Transverse colon (tissue), 4 donors: ENCODE measurements at places on chromosomes 1 and 21. TPM values are rescaled to one million over a fixed set of nuclear protein-coding genes. Genes with fewer than 3 reads are reported as not detected.

DNA sequence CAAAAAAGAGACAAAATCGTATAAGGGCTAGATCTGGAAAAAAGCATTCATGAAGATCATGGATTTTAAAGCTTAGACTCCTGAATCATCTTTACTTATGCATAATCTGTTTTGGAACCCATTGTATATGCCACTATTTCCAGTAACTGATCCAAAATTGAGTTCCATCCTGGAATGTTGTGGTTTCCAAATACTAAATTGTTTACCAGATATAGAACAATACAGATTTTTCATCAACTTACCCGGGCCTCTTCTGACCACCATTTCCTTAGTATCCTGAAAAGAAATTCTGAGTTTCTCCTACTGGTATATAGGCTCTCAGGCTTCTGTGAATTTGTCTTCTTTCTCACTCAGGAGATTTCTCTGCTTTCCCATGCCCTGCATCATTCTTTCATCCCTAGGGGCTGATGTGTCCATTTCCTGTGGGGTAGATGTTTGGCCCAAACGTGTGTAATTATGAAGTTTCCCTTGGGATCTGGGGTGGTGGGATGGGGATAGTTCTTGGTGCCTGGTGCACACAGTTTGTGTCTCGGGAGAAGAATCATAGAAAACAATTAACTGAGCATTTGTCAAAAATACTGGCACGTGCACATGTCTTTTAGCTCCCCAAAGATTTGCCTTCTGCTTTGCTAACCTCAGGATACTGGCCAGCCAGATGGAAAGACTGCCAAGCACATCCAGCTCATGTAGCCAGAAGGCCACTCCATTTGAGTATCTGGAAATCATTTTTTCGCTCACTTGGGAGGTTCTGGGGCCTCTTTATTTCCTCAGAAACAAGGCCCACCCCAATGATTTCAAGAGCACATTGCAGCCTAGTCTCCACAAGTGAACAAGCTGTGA, 127.8 kb downstream of the NTMT2 start:
- no peak for DNase-seq

GRCh38 chr1:230425252-230426091, 660 bp downstream of the PGBD5 start:
- DNase-seq: no peak

- DNase-seq: no peak
These were observed 483.9 kb downstream of the OMA1 start for GRCh38 chr1:58062635-58063034.

DNA sequence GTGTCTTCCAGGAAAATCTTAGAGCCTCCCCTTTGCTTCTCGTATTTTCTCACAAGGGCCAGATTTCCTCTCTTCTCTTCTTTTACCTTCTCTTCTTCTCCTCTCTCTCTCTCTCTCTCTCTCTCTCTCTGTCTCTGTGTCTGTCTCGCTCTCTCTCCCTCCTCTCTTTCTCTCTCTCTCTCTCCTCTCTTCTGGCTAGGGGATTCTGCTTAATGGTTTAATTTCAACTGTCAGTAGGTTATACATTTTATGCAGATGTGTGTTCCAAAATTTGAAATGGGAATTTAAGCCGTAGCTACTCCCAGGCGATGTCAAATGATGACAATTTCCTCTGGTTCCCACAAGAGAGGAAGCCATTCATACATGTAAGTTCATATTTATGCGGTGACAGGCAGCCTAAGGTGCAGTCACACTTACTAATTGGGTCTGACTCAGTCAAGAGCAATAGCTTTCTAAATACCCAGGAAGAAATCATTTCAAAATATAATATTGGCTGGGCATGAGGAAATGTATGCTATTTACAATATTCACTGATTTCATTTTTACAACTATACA, 1.4 kb downstream of the DSCAM start:
- no peak for DNase-seq

Gene SAMSN1
- total RNA-seq: 1.6 TPM

- peak; percentile 88 for DNase-seq
These were observed 13.5 kb upstream of the KCNA2 start for GRCh38 chr1:110619412-110620249.

Gene C4BPA
- not detected for total RNA-seq

DNA sequence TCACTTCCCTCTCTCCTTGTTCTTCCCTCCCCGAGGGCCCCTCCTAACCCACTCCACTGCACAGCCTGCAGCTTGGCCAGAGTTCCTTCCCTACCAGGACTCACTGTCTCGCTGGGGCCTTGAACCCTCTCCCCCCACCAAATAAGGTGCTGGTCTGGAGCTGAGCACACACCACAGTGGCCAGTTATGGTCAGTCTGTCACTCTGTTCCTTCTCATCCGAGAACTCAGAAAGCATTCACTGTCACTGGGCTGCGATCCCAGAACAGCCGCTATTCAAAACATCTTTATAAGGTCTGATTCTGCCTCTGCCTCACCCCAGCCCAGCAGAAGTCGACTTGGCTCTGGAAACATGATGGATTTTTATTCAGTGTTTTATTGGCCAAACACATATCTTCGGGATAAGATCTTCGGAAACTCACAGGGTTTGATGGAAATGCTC, 19.8 kb upstream of the LBR start:
- peak; percentile 61 for DNase-seq

Gene FLVCR1
- total RNA-seq: 13.9 TPM

Gene LCE3D
- total RNA-seq: not detected

- DNase-seq: no peak
These were observed 58.4 kb downstream of the PLXNA2 start for GRCh38 chr1:208185801-208186231.

GRCh38 chr1:214471458-214471857, 79.9 kb downstream of the PTPN14 start:
- DNase-seq: no peak

GRCh38 chr1:167676205-167676915, 45.4 kb upstream of the MPZL1 start:
- DNase-seq: no peak

Gene ACTL8
- not detected for total RNA-seq

GRCh38 chr1:168799927-168800605, 71.1 kb upstream of the DPT start:
- no peak for DNase-seq

GRCh38 chr1:53332833-53333232, 5.0 kb upstream of the LRP8 start:
- DNase-seq: no peak

Gene UMODL1
- 3.2 TPM for total RNA-seq

GRCh38 chr1:206080026-206080820, 27.2 kb downstream of the RHEX start:
- DNase-seq: no peak

DNA sequence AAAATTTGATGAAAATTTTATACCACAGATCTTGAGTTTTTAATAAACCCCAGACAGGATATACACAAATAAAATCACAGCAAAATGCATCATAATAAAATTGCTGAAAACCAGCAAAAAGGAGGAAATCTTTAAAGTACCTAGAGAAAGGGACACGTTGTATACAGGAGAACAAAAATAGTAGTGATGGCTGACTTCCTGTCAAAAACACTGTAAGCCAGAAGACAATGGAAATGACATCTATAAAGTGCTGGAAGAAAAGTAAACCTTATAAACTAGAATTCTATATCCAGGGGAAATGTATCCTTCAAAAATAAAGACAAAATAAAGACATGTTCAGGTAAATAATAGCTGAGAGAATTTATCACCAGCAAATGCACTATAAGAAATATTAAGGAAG, 14.6 kb upstream of the PTGFRN start:
- no peak for DNase-seq

DNA sequence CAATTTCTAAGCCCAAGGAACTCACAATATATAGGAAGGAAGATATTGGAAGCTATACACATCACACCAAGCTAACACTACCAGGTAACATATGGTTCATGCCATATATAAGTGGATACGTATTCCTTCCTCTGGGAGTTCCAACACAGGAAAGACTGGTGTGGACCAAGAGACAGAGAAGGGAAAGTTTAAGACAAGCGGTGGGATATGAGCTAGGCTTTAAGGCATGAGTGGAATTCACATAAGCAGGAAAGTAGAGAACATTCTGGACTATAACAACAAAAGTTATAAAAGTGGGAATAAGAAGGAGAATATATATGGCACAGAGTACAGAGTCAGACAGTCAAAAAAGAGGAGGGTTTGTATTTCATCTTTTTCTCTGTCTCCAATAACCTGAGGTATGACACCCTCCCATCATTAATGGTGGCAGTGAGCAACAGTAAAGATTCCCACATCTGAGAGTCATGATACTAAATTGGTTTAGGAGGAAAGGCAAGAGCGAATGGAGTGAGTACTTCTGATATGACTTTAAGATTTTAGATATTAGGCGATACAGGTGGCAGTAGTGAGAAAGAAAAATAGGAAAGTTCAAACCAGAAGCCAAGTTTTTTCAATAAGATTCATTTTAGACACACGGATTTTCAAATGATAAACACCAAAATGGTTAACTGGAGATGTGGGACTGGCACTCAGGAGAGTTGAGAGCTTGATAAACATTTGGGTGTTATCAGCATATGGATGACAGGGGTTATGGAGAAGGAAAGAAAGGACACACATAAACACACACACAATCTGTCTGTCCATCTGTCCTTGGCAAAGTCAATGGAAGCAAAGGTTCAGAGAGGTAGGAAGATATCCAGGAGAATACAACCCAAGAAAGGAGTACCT, 87.4 kb upstream of the TTC39A start:
- DNase-seq: no peak

DNA sequence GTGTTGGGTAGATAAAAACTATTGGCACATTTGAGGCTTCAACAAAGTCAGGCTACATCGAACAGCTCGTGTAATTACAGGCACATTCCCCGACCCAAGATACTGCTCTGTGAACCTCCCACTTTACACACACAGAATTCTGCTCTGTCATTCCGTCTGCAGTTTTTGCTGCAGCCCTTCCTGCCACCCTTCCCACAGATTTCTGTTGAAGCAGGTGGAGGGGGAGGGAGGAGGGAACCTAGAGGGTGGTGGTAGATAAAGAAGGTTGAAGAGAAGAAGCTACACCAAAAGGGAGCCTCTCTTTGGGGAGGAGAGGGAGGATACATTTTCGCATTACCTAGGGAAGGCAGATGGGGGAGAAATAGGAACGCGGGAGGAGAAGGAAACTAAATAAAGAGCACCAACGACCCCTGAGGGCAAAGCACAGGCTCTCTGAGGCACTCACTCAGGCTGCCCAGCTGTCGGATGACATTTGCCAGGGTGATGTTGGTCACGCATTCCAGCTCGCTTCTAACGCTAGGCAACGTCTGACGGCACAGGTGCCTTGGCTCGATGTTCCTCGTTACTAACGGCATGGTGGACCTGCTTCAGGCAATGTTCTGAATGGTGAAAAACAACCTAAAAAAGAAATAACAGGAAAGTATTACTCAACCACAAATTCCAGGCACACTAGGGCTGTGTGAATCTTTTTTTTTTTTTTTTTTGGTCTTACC, 36.0 kb downstream of the GPR3 start:
- DNase-seq: no peak

GRCh38 chr1:176552999-176553398, 90.0 kb downstream of the PAPPA2 start:
- no peak for DNase-seq

Gene SLC2A5
- total RNA-seq: 21.3 TPM

GRCh38 chr1:176220100-176220689, 13.1 kb upstream of the COP1 start:
- DNase-seq: no peak

- no peak for DNase-seq
These were observed 50.1 kb downstream of the RPS6KA1 start for GRCh38 chr1:26579681-26580111.

Gene APOBEC4
- total RNA-seq: 0.14 TPM

GRCh38 chr1:40078512-40079333, 18.3 kb downstream of the PPT1 start:
- DNase-seq: peak; percentile 35

Gene ACKR1
- total RNA-seq: 10.1 TPM

- DNase-seq: no peak
These were observed 475.1 kb upstream of the VAMP3 start for GRCh38 chr1:7295946-7296345.

DNA sequence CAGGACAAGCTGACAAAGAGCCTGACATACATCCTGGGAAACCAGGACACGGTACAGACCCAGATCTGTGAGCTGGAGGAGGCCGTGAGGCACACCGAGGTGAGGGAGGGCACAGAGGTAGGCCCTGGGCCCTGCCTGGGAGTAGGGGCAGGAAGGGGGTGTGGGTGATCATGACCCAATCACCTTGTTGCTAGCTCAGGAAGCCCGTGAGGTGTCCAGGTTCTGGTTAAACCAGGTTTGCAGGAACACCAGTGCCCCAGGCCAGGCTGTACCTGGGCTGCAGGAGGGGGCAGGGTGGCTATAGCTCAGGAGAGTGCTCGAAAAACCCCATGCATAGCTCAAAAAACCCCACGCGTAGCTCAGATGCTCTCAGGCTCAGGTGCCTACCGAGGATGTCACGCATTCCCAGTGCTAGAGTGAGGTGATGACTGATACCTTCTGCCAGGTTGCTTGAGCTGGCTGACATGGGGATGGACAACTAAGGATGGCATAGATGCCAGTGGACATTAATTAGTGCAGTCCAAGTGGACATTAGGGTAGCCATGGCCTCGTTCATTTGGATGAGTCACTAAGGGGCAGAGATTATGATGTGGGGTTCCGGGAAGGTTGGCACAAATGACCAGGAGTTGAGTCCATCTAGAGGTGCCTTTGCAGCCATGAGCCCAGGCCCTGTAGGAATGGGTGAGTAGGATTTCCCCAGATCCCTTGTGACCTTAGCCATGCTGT, 3.7 kb downstream of the TRIM46 start:
- no peak for DNase-seq

Gene LRP8
- total RNA-seq: 0.96 TPM

Gene AKNAD1
- not detected for total RNA-seq

GRCh38 chr1:198922638-198923430, 284.0 kb downstream of the PTPRC start:
- no peak for DNase-seq

Gene GJB5
- total RNA-seq: not detected
